Esophagus mucosa (tissue), 1 donor: ENCODE measurements at places on chromosomes 5 and 9.

DNA sequence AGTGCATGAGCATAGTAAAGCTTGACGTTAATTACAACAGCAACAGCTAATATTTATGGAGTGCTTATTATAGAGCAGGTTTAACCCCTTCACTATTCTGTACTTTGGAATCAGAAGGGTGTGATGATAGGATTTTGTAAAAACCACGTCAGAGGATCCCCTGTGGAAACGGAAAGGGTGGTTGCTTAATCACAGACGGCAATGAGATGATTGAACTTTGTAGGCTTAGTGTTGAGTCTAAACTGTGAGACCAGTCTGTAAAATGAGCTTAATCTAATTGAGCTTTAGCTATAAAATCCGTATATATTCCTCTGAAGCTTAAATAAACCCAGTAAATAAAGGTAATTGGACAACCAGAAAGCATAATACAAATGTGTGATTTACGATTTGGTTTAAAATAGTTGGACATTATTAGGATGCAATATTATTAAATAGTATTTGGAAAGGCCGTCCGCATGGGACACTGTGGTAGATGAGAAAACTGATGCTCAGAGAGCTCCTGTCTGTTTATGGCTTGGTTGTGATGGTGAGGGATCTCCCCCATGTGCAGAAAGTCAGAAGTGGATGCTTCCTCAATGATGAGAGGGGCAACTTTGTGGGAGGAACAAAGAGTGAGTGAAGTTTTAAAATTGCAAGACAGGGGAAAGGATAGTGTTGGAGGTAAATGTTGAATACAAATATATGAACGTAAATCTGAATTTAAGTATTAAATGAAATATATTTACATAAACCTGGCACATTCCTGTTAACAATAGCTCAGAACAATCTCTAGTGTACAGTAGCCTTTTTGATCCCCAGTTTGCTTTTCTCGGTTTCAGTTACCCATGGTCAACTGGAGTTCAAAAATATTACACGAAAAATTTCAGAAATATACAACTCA, 23.4 kb upstream of the SCGB3A2 start:
- no peak for ATAC-seq

GRCh38 chr5:147880487-147880886, 2.0 kb downstream of the SCGB3A2 start:
- ATAC-seq, result no peak

DNA sequence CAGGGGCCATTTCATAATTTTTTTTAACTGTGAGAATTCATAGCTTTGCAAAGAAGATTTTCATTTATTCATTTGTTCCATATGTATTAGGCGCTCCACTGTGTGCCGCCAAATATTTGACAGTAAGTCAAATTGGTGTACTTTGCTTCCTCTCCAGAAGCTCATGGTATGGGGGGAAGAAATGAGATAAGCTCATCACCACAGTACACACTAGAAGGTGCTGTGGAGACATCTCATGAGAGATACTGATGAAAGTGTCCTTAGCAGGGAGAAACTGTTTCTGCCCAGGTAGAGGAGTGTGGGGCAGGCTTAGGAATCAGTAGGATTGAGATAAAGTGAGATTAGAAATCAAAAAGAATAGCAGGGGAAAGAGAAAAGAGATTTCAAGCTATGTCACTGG, 136.2 kb downstream of the CDH6 start:
- ATAC-seq, result no peak

DNA sequence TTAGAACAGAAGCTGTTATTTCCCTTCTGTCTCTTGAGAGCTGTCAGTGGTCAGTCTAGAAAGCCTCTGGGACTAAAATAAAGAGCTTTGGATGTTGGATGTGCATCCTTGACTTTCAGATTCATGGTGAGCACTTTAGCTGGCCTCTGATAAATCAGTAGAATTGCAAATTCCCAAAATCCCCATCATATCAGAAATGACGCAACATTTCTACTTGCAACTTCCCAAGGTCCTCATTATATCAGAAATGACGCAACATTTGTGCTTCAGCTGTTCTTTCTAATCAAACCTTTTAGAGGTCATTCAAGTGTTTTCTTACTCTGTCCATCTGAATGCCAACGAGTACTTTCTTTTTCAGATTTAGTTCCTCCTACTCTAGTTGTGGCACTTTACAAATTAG, 167.3 kb upstream of the MOCS2 start:
- no peak for ATAC-seq

- no peak for ATAC-seq
These were observed 141.4 kb downstream of the PLK2 start for GRCh38 chr5:58318468-58318867.

GRCh38 chr5:159210210-159210661, 883 bp upstream of the RNF145 start:
- peak; percentile 67 for ATAC-seq

GRCh38 chr9:132546148-132547051, 36.0 kb upstream of the BARHL1 start:
- peak; percentile 15 for ATAC-seq

DNA sequence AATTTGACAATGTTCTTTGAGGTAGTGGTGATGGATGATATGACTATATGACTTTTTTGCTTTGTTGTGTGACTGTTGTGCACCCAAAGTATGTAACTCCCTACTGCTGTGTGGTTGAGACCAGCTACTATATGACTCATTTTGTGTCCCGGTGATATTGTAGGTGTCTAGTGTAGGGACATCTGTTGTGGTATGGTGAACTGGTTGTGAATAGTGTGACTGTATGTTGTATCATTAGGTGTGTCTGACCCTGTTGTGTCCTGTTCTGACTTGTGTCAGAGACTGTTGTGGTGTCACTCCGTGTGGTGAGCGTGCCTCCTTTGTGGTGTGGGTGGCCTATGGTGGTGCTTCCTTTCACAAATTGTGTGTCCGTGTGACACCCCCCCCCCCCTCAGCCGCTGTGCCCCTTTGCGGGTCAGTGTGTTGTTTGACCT, 11.2 kb upstream of the CXXC5 start:
- ATAC-seq, result peak; percentile 52

DNA sequence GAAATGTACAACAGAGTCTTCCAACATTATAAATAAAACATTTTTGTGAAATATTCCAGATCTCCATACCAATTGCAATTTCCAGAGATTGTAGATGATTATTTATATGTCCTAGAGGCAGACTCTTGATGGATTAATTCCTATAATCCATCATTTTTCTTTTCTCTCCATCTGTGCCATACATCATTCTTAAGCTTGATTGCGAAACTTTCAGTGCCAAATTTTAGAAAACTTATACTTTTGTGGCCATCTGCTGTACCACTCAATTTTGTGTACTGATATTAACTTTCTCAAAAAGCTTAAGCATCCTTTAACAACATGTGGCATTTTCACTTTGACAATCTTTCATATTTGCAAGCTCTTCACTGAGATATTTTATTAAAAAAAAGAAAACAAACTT, 446.9 kb downstream of the SEMA5A start:
- no peak for ATAC-seq

DNA sequence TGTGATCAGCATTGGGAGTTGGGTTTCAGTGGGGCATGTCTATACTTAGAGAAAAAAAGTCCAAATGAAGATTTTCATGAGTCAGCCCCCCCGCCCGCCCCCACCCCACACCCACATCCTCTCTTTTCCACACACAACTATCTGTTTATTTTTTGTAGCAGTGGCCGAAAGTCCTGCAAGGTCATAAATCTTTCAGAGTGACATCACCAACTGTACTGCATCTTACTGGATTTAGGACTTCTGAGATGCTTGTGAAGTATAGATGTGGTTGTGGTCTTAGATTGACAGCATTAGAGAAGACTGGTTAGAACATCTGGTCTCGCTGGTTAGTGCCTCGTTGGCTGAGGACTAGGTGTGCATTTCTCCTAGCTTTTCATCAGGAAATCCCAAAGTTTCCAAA, 7.3 kb upstream of the ROPN1L start:
- no peak for ATAC-seq

- no peak for ATAC-seq
These were observed 205.7 kb upstream of the PUM3 start for GRCh38 chr9:3049636-3050035.

DNA sequence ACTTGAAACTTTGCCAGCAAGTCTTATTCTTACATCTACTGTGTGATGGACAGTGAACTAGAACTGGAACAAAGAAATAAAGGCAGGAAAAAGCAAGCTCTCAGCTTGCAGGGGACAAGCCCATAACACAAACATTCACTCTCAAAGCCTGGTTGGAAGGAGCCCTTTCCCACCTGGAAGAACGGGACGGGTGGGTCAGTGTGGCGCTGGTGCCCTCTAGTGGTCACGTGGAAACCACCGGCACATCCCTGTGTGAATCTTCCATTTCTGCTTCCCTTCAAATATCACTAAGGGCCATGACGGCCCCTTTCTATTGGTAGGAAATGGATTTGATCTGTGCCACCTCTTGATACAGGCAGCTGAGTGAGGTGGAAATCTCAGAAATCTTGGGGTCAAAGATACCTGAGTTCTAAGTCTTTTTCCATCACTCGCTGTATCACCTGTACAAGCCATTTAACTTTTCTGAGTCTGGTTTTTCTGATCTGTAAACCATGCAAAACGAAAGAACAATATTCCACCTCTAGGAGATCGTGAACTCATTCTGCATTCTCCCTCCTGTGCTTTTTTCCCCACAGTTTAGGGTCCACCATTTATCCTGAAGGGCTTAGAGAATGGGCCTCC, 211.6 kb downstream of the MSX2 start:
- ATAC-seq, result peak; percentile 63

DNA sequence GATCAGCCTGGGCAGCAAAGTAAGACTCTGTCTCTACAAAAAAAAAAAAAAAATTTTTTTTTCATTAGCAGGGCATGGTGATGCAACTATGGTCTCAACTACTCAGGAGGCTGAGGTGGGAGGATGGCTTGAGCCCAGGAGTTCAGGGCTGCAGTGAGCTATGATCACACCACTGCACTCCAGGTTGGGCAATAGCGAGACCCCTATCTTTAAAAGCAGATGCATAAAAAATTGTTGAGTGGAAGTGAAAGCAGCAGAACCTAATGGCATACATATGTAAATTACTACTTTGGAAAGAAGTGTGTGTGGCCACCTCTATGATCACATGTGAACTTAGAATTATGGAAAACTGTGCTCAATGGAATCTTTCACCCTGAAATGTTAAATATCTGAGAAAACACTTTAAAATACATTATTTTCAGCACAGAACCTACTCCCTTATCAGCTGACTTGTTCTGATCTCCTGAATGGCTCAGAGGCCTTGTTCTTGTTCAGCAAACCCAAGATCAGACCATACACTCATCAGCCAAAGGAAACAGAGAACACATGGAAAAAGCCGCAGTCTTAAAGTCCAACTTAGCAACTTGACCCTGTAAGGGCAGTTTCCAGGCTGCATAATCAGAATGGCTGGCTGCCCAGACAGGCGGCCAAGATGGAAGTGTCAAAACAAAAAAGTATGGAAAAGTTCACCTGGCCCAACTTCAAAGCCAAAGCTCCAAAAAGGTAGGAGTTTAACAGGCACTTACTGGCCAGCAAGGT, 56.5 kb downstream of the SIL1 start:
- ATAC-seq, result peak; percentile 9

DNA sequence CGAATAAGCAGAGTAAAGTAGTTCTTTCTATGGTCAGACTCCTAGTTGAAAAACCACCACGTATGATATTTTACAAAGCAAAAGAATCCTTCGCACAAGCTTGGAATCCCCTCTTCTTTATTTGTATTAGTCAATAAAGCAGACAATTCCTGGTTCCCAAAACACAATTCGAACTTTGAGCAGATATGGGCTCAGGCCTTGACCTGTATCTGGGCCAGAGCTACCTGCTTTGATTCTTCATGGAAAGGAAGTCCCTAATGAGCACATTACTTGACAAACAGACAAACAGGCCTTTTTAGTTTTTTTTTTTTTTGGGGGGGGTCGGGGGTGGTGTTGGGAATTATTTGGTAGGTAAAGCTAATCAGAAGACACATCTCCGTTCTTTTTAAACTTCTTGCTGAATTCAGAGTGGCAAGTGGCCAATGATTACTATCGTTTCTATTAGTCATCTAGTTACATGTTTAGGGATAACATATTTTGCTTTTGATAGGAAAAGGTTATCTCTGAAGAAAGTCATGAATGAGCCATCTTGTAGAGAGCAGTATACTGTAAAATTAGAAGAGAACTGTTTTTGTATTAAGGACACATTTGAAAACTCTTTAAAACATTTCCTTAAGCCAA, 116.6 kb upstream of the HMHB1 start:
- no peak for ATAC-seq

DNA sequence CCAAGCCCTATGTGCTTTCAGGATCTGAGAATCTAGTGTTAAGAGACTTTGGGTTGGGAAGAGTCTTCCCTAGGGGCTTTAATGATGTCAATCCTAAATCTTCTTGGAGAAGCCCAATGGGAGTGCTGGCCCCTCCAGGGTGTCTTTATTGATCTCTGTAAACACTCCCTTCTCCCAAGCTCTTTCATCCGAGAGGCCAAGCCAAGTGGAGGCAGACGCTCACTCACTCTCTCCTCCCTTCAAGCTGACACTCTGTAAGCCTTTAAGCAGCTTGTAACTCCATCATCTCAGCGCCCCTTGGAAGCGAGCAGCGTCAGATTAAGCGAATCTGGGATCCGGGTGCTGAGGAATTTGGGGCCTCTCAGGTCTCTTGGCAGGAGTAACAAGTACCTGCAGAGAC, 37.7 kb downstream of the SPARC start:
- no peak for ATAC-seq
